ENCODE measurements at places on chromosomes 5 and 9. TPM values are rescaled to one million over a fixed set of nuclear protein-coding genes. Genes with fewer than 3 reads are reported as not detected.

- DNase-seq: peak; percentile 51
Measured at GRCh38 chr5:131589510-131590348, 45.3 kb downstream of the RAPGEF6 start.

GRCh38 chr5:79517601-79518000 is 3.7 kb upstream of the HOMER1 start:
- DNase-seq: no peak

GRCh38 chr5:86716121-86716520 is 98.4 kb downstream of the COX7C start:
- no peak for DNase-seq

DNA sequence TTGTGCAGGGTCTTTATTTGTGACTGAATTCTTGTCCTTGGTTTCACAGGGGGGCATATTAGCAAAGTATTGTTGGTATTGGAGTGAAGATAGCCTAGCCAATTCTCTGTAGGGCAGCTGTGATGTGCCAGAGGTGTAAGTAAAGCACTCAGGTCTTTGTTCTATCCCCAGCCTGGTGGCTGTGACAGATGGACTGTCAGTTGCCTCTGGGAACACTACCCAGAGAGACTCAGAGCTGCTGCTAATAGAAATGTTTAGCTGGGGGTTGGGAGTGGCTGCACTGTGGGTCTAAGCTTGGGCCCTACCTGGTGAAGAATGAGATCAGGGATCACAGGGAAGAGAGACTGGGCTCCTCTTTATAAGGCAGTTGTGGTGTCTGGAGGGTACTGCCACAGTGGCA is 1006.5 kb upstream of the TYRP1 start:
- DNase-seq: no peak

DNA sequence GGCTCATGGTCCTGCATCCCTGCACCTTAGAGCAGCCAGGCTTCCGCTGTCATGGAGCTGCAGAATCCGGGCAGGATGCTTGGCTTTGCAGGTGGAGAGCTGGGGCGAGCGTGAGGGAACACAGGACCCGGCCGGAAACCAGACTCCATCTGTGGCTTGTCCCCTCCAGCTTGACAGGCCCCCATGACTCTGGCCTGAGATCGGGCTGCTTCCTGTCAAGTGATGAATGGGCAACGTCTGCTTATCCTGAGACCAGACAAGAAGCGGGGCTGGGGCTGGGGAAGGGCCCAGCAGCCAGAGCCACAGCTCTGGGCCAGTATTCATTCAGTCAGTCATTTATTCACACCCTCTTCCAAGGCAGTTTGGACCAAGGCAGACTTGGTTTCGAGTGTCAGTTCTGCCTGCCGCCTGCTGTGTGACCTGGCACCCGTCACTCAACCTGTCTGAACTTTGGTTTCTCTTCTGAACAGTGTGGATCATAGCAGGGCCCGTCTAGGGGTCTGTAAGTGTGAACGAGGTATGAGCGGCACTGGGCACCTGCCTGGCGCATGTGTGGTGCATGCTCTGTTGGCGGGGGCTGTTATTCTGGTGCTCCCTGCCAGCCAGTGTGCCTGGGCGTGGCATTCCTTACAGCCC is 37.5 kb downstream of the NEK6 start:
- DNase-seq: no peak

DNA sequence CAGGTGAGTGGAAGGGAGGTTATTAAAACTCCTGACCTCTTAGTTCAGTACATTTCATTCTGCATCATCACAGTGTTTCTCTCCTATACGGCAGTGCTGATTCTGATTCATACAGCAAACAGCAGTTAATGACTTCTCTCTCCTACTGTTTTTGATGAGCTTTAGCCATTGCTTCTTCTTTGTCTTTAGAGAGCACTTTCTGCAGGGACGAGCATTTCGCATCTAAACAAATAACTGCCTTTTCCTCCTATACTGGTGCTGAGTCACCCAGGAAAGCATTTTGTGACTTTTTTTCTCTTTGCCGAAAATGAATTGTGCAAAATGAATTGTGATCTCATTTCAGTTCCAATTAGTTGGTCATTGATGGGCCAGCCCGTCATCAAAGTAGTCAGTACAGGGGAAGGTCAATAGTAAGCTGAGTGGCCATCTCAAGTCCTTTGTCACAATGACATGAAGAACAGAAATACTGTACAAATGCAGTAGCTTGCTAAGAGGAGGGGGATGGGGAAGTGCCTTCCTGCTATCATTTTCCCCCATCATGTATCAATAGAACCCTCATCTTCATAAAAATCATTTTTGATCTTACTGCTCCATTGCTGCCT is 98.5 kb downstream of the INSYN2B start:
- DNase-seq: no peak

DNA sequence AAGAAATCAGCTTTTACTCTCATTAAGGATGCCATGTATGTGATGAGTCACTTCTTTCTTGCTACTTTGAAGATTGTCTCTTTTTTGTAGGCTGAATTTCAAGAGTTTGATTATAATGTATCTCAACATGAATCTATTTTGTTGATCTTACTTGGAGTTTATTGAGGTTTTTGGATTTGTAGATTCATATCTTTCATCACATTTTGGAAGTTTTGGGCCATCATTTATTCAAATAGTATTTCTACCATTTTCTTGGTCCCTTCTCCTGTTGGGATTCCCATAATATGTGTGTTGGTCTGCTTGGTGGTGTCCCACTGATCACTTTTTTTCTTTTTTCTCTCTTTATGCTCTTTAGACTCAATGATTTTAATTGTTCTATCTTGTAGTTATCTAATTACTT is 116.3 kb downstream of the CNTLN start:
- DNase-seq: no peak

DNA sequence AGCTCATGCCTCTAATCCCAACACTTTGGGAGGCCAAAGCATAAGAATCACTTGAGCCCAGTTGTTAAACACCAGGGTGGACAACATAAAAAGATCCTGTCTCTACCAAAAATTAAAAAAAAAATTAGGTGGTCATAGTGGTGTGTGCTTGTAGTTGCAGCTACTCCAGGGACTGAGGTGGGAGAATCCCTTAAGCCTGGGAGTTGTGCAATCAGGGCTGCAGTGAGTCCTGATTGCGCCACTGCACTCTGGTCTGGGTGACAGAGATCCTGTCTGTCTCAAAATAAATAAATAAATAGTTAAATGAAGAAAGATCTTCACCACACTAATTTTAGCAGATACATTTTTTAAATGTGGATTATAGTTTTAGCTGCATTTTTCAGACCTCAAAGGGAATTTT is 433.2 kb downstream of the MAT2B start:
- no peak for DNase-seq

GRCh38 chr9:89999534-90000370 is 394.9 kb downstream of the GADD45G start:
- peak; percentile 74 for DNase-seq

The ECM2 gene
- total RNA-seq: 10.1 TPM

The LCP2 gene
- 3.6 TPM for total RNA-seq

All from cerebellum (tissue), 4 donors.